Heart left ventricle (tissue), 16 donors: ENCODE measurements at places on chromosomes 2 and 18. TPM values are rescaled to one million over a fixed set of nuclear protein-coding genes. Genes with fewer than 3 reads are reported as not detected.

DNA sequence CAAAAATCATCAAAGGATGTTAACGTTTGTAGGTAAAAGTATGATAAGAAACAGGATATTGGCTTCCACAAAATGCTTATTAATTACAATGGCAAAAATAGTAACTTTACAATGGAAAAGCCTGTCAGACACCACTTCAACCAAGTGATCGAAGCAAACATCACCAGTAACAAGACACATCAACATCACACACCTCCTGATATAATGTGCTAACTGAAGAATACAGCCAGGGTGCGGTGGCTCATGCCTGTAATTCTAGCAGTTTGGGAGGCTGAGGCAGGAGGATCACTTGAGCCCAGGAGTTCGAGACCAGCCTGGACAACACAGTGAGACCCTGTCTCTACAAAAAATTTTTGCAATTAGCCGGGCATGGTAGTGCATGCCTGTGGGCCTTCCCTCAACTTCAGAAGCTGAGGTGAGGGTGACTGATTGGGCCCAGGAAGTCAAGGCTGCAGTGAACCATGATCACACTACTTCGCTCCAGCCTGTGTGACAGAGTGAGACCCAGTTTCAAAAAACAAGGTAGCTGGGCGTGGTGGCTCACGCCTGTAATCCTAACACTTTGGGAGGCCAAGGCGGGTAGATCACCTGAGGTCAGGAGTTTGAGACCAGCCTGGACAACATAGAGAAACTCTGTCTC is 15.0 kb downstream of the MGAT4A start:
- no peak for DNase-seq

GRCh38 chr2:235897992-235898391 is 270.2 kb downstream of the GBX2 start:
- no peak for DNase-seq

The EGR4 gene
- not detected for total RNA-seq

The AQP12B gene
- not detected for total RNA-seq
